ENCODE measurements at places on chromosomes 4 and X.

- no peaks in the 10 kb centered on the region for H3K4me1 ChIP-seq
- H3K27ac ChIP-seq, result no peak overlapping the region
- no peaks in the 10 kb centered on the region for H3K27me3 ChIP-seq
These were observed 183.5 kb upstream of the FSTL5 start for GRCh38 chr4:162347156-162347841.

- peaks cover 20% of the 10 kb centered on the region for H3K4me1 ChIP-seq
- H3K27me3 ChIP-seq, result no peaks in the 10 kb centered on the region
- peak overlapping the region; percentile 78 for H3K27ac ChIP-seq
- H3K4me3 ChIP-seq, result no peak overlapping the region
These were observed 6.3 kb downstream of the CPE start for GRCh38 chr4:165385126-165385525.

DNA sequence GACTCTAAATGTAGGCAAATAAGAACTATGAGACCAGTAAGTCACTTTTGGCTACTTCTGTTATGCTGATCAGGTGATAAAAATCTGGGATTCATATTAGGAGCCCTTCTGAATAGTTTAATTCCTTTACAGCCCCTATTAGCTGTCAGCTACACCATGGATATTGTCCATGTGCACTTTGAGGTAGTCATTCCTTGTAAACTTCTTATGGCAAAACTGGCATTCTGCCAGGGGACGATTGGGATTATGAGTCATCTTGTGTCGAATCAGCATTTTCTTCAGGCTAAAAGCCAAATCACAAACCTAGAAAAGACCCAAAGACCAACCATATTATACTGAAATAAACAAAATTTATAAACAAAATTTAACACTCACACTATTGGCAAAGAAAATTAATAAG lies 227.6 kb downstream of the PRDM5 start:
- no peak overlapping the region for H3K27ac ChIP-seq
- no peaks in the 10 kb centered on the region for H3K27me3 ChIP-seq
- no peaks in the 10 kb centered on the region for H3K4me1 ChIP-seq
- DNase-seq, result no peak
- H3K36me3 ChIP-seq, result no peaks in the 10 kb centered on the region
- H3K4me3 ChIP-seq, result no peak overlapping the region

GRCh38 chrX:100883654-100884053 lies 9.5 kb upstream of the NOX1 start:
- no peaks in the 10 kb centered on the region for H3K4me1 ChIP-seq
- H3K36me3 ChIP-seq, result no peaks in the 10 kb centered on the region

DNA sequence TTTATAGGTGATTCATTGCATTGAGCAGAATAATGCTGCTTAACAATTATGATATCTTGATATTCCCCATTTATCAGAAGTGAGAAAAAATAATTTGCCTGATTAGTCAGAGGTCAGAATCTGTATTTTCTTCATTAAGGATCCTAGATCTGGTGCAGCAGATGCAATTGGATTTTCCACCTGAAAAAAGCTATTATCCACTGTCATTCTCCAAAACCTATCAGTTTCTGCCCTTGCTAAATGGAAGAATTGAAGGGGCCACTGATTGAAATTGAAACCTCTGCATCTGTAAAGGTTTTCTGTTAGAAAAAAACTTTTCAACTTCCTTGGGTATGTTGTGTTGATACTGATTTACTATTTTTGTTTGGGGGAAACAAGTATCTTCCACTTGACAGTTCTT lies 636.0 kb upstream of the NDST4 start:
- H3K27ac ChIP-seq, result no peak overlapping the region
- H3K4me3 ChIP-seq, result no peak overlapping the region
- no peaks in the 10 kb centered on the region for H3K36me3 ChIP-seq
- H3K27me3 ChIP-seq, result no peaks in the 10 kb centered on the region
- no peaks in the 10 kb centered on the region for H3K4me1 ChIP-seq

DNA sequence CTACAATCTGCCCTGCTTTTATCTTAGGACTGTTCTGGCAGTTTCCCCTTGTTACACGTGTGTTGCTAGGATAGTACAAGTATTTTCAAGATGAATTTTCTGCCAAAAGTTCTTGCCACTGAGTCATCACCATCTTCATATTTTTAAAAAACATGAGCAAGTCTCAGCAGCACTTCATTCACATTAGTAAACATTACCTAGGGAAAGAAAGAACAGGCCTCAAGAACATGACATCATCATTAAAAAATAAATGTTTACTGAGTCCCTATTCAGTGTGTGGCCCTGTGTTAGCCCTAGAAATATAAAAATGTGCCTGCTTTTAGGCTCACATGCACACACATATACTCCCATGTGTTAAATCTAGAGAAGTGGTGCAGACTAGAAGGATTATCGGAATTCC lies 18.7 kb upstream of the GPC3 start:
- H3K27ac ChIP-seq, result no peak overlapping the region
- no peak for DNase-seq
- H3K4me3 ChIP-seq, result no peak overlapping the region
- H3K36me3 ChIP-seq, result no peaks in the 10 kb centered on the region
- H3K27me3 ChIP-seq, result no peaks in the 10 kb centered on the region

- no peaks in the 10 kb centered on the region for H3K36me3 ChIP-seq
- H3K4me3 ChIP-seq, result no peak overlapping the region
- no peak overlapping the region for H3K27ac ChIP-seq
- H3K4me1 ChIP-seq, result no peaks in the 10 kb centered on the region
These were observed 6.4 kb upstream of the FGG start for GRCh38 chr4:154618708-154619315.

GRCh38 chrX:122869171-122869570 lies 314.9 kb upstream of the GRIA3 start:
- H3K27ac ChIP-seq, result no peak overlapping the region
- no peaks in the 10 kb centered on the region for H3K36me3 ChIP-seq
- no peaks in the 10 kb centered on the region for H3K27me3 ChIP-seq

DNA sequence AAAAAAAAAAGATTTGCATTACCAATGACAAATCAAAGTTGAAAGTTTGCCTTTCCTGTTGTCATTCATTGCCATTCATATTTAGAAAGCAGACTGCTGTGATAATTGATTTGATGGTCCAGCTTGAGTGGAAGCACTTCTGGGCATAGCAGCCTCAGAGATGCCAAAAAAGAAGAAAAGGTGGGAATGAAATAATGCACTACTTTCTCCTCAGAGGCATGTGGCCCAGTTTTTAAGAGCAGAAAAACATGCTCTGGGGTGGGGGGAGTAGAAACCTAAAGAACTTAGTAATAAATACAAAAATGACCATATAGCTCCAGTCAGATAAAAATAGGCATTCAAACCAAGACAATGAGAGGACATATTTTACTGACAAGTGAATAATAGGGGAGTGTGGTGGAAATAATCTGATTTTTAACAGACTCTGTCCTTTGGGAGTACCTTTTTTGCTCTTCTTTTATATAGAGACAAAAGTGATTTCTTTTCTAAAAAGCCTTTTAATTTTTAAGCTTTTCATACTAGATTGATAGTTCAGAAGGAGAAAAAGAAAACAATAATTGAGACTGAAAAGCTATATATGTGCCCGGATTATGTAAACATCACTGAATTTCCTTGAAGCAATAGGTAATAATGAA lies 599.1 kb downstream of the RPA4 start:
- no peaks in the 10 kb centered on the region for H3K36me3 ChIP-seq
- H3K27me3 ChIP-seq, result no peaks in the 10 kb centered on the region
- H3K27ac ChIP-seq, result no peak overlapping the region

GRCh38 chr4:76607846-76608245 lies 172.8 kb downstream of the SHROOM3 start:
- H3K4me3 ChIP-seq, result no peak overlapping the region
- H3K36me3 ChIP-seq, result no peaks in the 10 kb centered on the region
- no peaks in the 10 kb centered on the region for H3K4me1 ChIP-seq
- no peaks in the 10 kb centered on the region for H3K27me3 ChIP-seq

GRCh38 chrX:68415316-68415715 lies 18.0 kb downstream of the OPHN1 start:
- DNase-seq, result no peak
- no peaks in the 10 kb centered on the region for H3K36me3 ChIP-seq
- no peaks in the 10 kb centered on the region for H3K4me1 ChIP-seq
- no peak overlapping the region for H3K27ac ChIP-seq
- no peaks in the 10 kb centered on the region for H3K27me3 ChIP-seq
- no peak overlapping the region for H3K4me3 ChIP-seq

DNA sequence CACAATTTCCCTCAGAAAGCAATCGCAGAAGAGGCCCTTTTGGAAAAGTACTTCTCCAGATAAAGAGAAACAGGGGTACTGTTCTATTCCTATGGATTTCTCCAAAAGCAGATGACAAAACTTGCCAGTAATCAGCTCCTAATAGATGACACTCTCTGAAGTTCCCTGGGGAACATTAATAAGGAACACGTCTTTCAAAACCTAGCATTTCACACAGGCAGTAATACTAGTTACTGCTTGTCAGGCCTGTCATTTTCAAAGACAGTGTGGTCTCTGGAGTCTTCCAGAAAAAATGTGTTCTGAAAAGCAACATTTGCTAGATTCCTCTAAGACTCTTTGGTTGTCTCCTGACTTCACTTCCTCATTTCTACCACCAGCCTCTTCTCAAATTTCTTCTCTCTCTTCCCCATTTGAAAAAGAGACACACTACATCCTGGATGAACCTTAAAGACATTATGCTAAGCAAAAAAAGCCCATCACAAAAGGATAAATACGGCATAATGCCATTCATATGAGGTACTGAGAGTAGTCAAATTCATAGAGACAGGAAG lies 47.3 kb downstream of the CHRDL1 start:
- no peaks in the 10 kb centered on the region for H3K4me1 ChIP-seq
- no peak overlapping the region for H3K27ac ChIP-seq
- no peaks in the 10 kb centered on the region for H3K36me3 ChIP-seq
- no peak for DNase-seq
- no peaks in the 10 kb centered on the region for H3K27me3 ChIP-seq

DNA sequence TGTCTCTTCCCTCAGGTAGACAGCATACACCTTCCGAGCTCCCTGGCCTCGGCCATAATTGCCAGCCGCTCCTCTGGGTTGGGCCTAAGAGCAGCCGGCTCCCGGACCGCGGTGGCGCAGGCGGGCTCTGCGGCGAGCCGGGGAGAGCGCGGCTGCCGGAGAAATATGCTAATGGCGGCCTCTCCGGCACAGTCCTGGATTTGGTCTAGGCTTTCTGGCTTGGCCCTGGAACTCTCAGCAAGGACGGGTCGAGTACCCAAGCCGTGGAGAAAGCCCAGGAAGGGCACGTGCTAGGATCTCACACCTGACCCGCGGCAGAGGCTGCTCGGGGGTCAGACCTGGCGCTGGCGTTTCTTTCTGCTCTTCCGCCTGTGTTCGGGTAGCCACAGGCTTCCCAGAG lies 18.6 kb upstream of the ZIC3 start:
- H3K36me3 ChIP-seq, result no peaks in the 10 kb centered on the region
- no peaks in the 10 kb centered on the region for H3K27me3 ChIP-seq
- no peak overlapping the region for H3K4me3 ChIP-seq

DNA sequence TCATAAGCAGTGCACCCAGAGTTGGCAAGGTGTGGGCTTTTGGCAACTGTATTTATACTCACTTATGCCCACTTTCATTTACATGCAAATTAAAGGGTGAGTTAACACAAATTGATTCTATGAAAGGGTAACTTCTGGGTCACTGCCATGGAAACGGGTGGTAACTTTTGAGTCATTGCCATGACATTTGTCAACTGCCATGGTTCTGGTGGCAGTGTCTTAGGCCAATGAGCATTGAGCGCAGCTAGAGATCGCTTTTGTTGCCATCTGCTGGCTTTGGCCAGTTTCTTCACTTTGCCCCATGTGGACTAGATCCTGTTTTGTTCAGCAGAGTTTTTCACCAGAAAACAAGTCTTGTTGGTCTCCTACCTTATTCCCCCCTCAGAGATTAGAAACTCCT lies 170.8 kb upstream of the NUDT6 start:
- H3K36me3 ChIP-seq, result no peaks in the 10 kb centered on the region
- H3K4me1 ChIP-seq, result no peaks in the 10 kb centered on the region
- no peak overlapping the region for H3K4me3 ChIP-seq
- H3K27me3 ChIP-seq, result no peaks in the 10 kb centered on the region

GRCh38 chrX:133563705-133564104 lies 148.4 kb upstream of the GPC4 start:
- no peaks in the 10 kb centered on the region for H3K4me1 ChIP-seq
- H3K36me3 ChIP-seq, result no peaks in the 10 kb centered on the region
- H3K27me3 ChIP-seq, result no peaks in the 10 kb centered on the region
- H3K27ac ChIP-seq, result no peak overlapping the region
- no peak overlapping the region for H3K4me3 ChIP-seq

GRCh38 chr4:122968227-122968812 lies 45.9 kb upstream of the NUDT6 start:
- H3K4me1 ChIP-seq, result no peaks in the 10 kb centered on the region
- no peak overlapping the region for H3K4me3 ChIP-seq
- no peaks in the 10 kb centered on the region for H3K27me3 ChIP-seq
- no peak for DNase-seq

- H3K4me3 ChIP-seq, result no peak overlapping the region
- H3K4me1 ChIP-seq, result no peaks in the 10 kb centered on the region
- no peak for DNase-seq
- H3K27me3 ChIP-seq, result no peaks in the 10 kb centered on the region
These were observed 69.8 kb downstream of the BMPR1B start for GRCh38 chr4:94827481-94828110.

GRCh38 chr4:118352843-118353533 lies at the start of gene PRSS12:
Gene PRSS12, minus strand, starts transcription at chr4:118353003. Its CDS starts 283 bp downstream, at chr4:118352720.
- peak within 1 kb of the TSS; percentile 63 for H3K4me3 ChIP-seq
- H3K4me1 ChIP-seq, result peaks cover 4% of the 10 kb centered on the region
- H3K36me3 ChIP-seq, result no peaks in the 10 kb centered on the region
- H3K27ac ChIP-seq, result peak within 1 kb of the TSS; percentile 84
- peak; percentile 83 for DNase-seq
- no peaks in the 10 kb centered on the region for H3K27me3 ChIP-seq

GRCh38 chr4:31662951-31663350 lies 942.8 kb downstream of the PCDH7 start:
- H3K4me3 ChIP-seq, result no peak overlapping the region
- DNase-seq, result no peak

- H3K36me3 ChIP-seq, result no peaks in the 10 kb centered on the region
- no peak for DNase-seq
- no peaks in the 10 kb centered on the region for H3K4me1 ChIP-seq
- no peak overlapping the region for H3K4me3 ChIP-seq
- H3K27me3 ChIP-seq, result no peaks in the 10 kb centered on the region
- no peak overlapping the region for H3K27ac ChIP-seq
These were observed 61.4 kb downstream of the SHISA3 start for GRCh38 chr4:42458657-42459056.

DNA sequence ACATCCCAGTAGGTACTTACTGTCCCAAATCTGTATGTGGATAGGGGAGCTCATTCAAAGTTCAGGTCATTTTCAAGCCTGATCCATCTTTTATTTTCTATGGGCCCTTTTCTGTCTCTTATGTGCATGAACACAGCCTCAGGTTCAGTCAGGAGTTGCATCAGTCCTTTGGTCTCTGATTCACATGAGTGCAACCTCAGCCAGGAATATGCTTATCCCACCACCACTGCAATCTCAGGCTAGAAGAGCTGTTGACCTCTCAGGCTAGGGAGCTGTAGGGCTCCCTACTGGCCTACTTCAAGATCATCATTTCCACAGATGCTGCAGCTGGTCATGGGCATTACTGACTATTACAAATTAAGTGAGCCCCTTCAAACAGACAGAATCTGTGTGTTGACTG lies 27.2 kb downstream of the AASDH start:
- no peak overlapping the region for H3K4me3 ChIP-seq
- no peak for DNase-seq
